Muscle of arm (tissue), 14 donors: ENCODE measurements at places on chromosomes 12 and 14. TPM values are rescaled to one million over a fixed set of nuclear protein-coding genes. Genes with fewer than 3 reads are reported as not detected.

- no peak for DNase-seq
Observed at GRCh38 chr14:63269561-63270225, 49.0 kb downstream of the GPHB5 start.

DNA sequence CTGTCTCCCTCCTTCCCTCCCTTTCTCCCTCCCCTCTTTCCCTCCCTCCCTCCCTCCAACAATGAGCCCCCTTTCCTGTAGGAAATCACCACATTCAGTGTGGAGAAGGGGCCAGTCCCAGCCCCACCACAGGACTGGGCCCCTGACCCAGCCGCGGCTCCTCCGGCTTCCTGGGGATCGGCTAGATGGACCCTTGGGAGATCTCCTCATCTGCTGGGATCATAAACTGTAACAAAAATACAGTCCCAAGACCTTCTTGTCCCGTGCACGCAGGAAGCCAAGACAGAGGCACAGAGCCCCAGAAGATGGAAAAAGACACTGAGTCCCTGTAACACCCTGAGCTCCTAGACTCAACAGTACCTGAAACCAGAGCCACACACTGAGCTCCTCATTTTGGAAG, 23.9 kb downstream of the DIO3 start:
- DNase-seq: no peak

The KCNC2 gene
- polyA plus RNA-seq: 0.18 TPM

GRCh38 chr12:120438495-120439198, 734 bp downstream of the COX6A1 start:
- no peak for DNase-seq

DNA sequence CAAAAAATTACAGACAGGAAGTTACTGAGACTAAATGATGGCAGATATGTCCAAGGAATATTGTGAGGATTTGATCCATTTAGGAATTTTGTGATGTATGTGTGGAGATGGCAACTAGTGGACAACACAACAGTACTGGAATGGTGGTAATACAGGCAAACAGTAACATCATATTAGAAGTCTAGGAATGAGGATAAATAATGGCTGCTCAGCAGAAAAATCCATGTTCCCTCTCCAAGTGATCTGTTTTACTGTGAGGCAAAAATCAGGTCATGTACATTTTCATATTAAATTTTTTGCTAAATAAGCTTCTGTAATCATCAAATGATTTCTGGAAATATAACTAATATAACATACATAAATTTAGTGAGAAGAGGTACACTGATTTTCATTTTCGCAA, 108.4 kb downstream of the MED13L start:
- no peak for DNase-seq

The LRRC10 gene
- not detected for polyA plus RNA-seq

The THAP2 gene
- 15.0 TPM for polyA plus RNA-seq
